ENCODE measurements at places on chromosomes 6 and 20. TPM values are rescaled to one million over a fixed set of nuclear protein-coding genes. Genes with fewer than 3 reads are reported as not detected.

DNA sequence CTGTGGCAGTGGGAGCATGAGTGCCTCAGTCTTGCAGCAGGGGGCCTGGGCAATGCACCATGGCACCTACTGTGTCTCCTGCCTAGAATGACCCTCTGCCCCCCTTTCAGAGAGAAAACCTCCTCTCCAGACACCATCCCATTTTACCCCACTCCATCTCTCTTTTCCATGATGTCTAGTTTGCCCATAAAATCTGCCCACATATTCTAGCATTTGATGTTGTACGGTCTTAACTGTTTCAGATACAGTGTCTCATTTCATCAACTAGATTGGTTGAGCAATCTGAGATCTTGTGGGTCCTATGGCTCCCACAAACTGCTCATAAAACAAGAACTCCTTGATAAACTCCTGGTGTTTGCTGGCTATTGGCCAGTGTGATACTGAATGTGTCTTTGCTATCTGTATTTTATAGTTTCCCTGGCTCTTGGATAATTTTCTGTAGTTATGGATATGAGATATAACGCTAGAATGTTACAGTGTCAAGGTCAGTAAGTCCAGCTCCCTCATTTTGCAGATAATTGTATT, 8.1 kb downstream of the PNPLA1 start:
- DNase-seq: no peak

DNA sequence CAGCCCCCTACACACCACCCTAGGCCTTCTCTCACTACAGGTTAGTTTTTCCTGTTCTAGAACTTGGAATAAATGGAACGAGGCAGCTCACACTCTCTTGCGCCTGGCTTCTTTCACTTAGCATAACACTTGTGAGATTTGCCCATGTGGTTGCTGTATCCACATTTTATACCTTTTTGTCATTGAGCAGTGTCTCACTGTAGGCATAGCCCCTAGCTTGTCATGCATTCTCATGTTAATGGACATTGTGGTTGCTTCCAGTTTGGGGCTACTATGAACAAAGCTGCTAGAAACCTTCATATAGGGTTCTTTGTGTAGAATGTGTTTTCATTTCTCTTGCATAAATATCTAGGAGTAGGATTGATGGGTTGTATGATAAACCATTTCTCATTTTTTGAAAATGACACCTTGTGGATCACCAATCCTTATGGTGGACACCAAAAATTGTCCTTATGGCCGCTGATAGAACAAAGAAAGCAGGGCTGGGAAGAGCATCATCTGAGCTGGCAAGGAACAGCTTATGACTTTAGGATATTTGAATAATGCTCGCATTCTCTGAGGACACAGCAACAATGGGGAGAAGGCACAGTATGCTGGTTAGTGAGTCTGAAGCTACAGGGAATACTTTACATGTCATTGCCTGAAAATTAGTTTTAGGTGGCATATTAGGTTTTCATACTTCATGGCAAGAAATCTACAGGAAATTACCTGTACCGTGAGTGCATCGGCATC, 9.8 kb upstream of the SLC22A23 start:
- no peak for DNase-seq

Gene ECT2L
- 0.40 TPM for total RNA-seq

- DNase-seq: no peak
Observed at GRCh38 chr20:1302685-1303541, 26.0 kb downstream of the SDCBP2 start.

DNA sequence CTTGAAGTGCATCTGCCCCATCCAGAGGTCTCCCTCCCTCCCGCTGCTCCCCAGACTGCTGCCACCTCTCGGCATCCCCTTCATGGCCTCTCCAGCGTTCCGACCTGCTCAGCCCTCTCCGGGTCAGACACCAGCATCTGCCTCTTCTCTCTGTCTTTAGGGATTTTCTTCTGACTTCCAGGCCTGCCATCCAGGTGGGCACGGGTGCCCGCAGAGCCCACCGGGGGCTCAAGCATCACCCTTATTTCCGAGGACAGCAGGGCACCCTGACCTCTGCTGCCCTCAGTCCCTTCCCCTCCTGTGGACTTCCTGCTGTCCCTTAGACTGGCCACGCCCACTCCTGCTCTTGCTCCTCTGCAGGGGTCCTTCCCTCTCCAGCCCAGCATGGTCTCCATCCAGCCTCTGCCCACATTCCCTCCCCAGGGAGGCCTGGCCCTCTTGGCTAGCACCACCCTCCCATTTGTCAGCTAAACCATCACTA, 3.3 kb downstream of the NPEPL1 start:
- peak; percentile 37 for DNase-seq

DNA sequence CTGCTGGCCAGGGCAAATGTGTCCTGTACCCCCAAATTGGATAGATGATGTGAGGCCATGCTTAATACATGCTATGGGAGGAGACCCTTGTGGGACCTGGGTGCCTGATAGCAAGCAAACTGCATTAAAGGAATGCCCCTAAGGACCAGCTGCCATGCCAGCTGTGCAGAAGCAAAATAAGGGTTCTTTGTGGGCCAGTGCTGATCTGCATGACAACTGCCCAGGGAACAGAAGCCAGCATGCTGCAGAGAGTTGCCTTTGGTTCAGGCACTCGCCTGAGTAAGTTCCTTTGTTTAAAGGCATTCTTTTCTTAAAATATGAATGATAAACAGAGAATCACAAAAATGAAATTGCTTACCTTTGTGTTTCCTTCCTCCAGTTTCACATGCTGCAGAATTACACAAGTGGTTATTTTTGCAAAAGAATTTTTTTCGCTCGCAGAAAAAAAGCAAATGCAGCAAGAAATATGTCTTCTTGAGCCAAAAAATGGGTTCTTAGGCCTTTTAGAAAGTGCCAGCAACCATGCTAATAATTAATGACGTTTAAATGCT, 6.9 kb upstream of the SYNDIG1 start:
- no peak for DNase-seq

Gene SIM1
- not detected for total RNA-seq

Gene C2
- 1.6 TPM for total RNA-seq

Gene TPMT
- 7.8 TPM for total RNA-seq

DNA sequence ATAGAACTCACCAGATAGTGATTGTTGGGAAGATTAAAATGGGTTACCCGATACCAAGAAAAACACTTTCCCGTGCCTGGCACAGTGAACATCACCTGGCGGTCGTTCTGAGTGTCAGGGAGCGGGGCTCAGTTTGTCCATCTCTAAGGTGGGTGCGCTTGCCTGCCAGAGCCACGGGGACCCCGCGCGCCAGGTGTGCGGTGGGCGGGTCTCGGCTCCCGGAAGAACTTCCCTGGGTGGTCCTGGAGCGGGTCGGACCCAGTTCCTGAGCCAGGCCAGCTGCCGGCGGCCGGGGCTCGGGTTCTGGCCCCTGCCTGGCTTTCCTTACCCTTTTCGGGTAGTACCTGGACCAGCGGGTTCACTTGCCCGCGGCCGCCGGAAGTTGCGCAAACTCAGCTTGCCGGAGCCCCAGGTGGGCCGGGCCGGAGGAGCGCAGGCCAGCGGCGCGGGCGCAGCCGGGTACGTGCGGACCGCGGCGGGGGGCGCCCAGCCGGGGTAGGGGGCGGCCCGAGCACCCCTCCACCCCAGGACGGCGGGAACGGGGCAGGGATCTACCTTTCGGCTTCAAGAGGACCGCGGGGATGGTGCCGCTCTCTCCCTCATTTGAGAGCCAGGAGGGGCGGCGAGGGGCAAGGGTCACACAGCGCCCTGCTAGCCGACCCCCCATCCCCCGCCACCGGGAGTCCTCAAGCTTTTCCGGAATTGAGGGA, 7.5 kb downstream of the FAM110A start:
- DNase-seq: no peak

- DNase-seq: no peak
Observed at GRCh38 chr6:121274666-121275295, 59.5 kb downstream of the TBC1D32 start.

DNA sequence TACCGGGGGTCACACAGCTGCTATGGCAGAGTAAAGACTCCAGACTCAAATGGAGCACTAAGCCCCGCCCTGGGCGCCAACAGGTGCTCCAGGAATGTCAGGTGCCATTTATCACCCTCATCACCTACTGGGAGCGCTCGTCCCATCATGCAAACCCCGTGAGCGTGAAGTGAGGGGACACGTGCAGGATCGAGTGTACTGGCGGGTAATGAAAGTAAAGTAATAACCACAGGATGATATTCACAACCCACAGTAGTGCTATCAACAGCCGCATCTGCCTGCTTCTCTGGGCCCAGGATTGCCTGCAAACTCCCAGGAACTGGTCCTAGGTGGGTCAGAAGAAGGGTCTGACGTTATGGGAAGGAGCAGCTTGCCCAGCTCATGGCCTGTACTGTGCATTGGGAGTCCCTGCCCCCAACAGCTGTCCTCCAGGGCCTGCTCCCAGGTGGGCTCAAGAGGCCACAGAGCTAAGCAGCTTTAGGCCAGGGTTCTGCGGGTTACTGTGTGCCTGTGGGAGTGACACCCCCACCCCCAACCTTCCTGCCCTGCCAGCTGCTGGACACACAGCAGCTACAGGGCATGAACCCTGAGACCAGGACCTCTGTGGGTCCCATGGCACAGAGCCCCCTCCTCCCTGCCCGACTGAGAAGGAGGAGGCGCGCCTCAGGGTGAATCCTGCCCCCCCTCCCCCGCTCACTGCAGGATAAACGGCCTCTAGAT, 120.5 kb upstream of the SULF2 start:
- no peak for DNase-seq

DNA sequence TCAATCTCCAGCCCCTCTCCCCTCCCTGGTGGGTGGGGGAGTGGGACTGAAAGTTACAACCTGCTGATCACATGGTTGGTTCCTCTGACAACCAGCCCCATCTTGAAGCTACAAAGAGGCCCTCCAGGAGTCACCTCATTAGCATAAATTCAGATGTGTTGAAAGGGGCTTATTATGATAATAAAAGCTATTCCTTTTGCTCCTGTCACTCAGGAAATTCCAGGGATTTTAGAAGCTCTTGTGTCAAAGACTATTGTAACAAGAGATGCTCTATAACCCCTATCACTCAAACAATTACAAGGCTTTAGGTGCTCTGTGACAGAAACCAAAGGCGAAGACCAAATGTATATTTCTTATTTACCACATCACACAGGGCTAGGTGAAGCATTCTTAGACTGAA, 30.1 kb upstream of the MBOAT1 start:
- DNase-seq: no peak

Gene SIRPD
- not detected for total RNA-seq

GRCh38 chr6:122717350-122717749, 62.2 kb upstream of the FABP7 start:
- no peak for DNase-seq

DNA sequence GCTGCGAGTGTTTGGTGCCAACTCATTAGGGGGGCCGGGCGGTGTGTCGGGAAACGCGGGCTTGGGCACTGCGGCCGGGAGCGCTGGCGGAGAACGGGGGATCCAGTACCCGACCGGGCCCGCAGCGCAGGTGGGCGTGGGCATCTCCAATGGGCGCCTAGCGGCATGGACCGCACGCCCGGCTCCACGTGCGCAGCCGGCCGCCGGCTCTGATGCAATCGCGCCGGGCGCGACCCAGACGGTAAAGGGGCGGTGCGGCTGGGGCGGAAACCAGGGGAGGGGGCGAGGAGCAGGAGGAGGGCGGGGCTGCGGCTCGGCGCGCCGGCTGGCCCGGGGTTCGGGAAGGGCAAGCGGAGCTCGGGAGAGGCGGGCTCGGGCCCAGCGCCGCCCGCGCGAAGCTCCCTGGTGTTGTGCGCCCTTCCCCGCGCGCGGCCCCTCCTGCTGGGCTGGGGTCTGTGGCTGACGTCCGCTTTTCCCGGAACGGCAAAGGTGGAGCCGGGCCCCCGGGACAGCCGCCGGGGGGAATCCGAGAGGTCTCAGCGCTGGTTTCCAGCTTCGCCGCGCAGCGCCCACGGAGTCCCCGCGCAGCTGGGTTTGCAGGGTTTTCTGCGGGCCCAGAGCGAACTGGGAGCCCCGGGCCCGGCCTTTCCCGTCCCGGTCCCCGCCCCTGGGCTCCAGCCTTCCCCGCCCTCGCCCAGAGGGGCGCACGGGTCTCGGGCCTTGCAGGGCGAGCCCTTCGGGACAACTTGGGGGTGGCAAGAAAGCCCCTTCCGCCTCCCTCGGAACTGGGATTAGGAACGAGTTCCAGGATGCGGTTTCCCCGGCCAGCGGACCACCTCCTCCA, 867 bp downstream of the MTHFD1L start:
- DNase-seq: peak; percentile 83

Gene CALHM4
- not detected for total RNA-seq

- no peak for DNase-seq
Observed at GRCh38 chr20:53748821-53749421, 155.3 kb upstream of the ZNF217 start.

Measured in mesothelial cell of epicardium (in vitro differentiated cells).